IMR-90 (cell line): ENCODE measurements at places on chromosomes 7 and 10. TPM values are rescaled to one million over a fixed set of nuclear protein-coding genes. Genes with fewer than 3 reads are reported as not detected.

The CRHR2 gene
- total RNA-seq: not detected in 2 replicates

The ADGRA1 gene
- total RNA-seq: not detected in 2 replicates

The NAT16 gene
- total RNA-seq: not detected in 2 replicates

The UBE2D4 gene
- 8.6 and 9.7 TPM in 2 replicates for total RNA-seq

The DNAJC12 gene
- total RNA-seq: 1.7 and 2.3 TPM in 2 replicates

The C10orf143 gene
- total RNA-seq: 0.36 and 0.56 TPM in 2 replicates
